Smooth muscle cell of the coronary artery (primary cell): ENCODE measurements at places on chromosomes 7 and 10. TPM values are rescaled to one million over a fixed set of nuclear protein-coding genes. Genes with fewer than 3 reads are reported as not detected.

The ACADSB gene
- 3.5 and 5.4 TPM in 2 replicates for total RNA-seq

The GAD2 gene
- not detected in 2 replicates for total RNA-seq

The SLC26A3 gene
- not detected in 2 replicates for total RNA-seq

The MOGAT3 gene
- total RNA-seq = not detected in 2 replicates

The ZNF804B gene
- not detected in 2 replicates for total RNA-seq

The SLC26A5 gene
- total RNA-seq = not detected in 2 replicates

The CARD11 gene
- total RNA-seq = 0.68 TPM in 1 of 2 replicates, not detected in the other

The FOXP2 gene
- total RNA-seq = 0.08 and 5.6 TPM in 2 replicates

The CLRN3 gene
- not detected in 2 replicates for total RNA-seq

The GPAM gene
- 8.6 and 11.1 TPM in 2 replicates for total RNA-seq

The MMD2 gene
- not detected in 2 replicates for total RNA-seq

The ACTL6B gene
- not detected in 2 replicates for total RNA-seq

The RNLS gene
- 6.7 and 13.1 TPM in 2 replicates for total RNA-seq

The TSPAN13 gene
- total RNA-seq = 0.23 and 30.8 TPM in 2 replicates

The ASZ1 gene
- not detected in 2 replicates for total RNA-seq

The DGKB gene
- total RNA-seq = 0.59 TPM in 1 of 2 replicates, not detected in the other

The ZNF853 gene
- 0.59 and 5.5 TPM in 2 replicates for total RNA-seq

The C10orf95 gene
- total RNA-seq = not detected in 2 replicates
